ENCODE measurements at places on chromosomes 13 and 19.

GRCh38 chr19:408902-409515 is at the start of gene C2CD4C:
C2CD4C (minus strand) TSS chr19:409147; CDS start chr19:408361, 786 bp downstream.
- DNase-seq, result no peak

DNA sequence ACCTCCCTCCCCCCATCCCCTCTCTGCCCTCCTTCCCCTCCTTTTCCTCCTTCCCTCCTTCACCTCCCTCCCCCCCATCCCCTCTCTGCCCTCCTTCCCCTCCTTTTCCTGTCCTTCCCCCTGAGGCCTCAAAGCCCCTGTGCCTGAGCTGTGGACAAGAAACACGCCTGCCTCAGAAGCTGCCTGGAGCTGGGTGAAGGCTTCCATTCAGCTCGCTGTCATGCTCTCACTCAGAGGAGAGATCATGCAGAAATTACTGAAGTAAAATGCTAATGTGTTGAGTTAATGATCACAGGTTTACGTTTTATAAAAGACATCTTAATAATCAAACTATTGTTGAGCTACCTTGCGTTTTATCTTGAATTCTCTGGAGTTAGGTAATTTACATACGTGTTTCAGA is 114.5 kb downstream of the ATP11A start:
- DNase-seq, result no peak

- no peak for DNase-seq
Measured at GRCh38 chr19:50482916-50483315, 6.3 kb upstream of the GARIN5A start.

DNA sequence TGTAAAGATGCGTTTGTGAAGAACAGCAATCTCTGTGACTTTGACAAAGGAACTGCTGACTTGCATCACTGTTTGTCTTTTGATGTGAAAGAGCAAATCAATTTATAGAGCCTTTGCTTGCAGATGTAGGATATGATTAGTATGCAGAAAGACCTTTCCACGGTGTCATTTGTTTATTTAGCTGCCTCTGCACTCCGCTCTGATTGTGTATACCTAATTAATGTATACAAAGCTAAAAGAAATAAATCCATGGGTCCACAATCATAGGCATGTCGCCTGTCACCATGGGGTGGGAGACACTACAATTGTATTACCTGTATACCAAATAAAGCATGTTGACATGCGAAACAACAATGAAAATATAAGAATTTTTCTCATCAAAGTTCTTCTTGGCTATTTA is 410.7 kb downstream of the MZT1 start:
- DNase-seq, result no peak

DNA sequence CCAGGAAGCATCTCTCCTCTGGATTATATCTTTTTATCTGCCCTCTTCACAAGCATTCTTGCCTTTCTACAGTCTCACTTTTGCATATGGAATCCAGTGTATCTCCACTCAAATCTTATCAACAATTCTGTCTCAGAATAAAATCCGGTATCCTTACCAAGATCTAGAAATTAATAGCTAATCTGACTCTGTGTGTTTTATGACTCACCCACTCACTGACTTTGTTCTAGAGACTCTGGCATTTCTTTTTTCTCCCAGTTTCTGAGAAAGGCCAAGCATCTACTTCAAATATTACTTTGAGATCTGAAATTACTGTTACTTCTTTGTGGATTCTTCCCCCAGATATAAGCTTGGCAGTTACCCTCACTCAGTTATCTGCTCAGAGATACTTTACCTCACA is 913.5 kb upstream of the ATXN8OS start:
- DNase-seq, result no peak

- DNase-seq, result no peak
Measured at GRCh38 chr13:26629260-26629825, 71.9 kb downstream of the WASF3 start.

DNA sequence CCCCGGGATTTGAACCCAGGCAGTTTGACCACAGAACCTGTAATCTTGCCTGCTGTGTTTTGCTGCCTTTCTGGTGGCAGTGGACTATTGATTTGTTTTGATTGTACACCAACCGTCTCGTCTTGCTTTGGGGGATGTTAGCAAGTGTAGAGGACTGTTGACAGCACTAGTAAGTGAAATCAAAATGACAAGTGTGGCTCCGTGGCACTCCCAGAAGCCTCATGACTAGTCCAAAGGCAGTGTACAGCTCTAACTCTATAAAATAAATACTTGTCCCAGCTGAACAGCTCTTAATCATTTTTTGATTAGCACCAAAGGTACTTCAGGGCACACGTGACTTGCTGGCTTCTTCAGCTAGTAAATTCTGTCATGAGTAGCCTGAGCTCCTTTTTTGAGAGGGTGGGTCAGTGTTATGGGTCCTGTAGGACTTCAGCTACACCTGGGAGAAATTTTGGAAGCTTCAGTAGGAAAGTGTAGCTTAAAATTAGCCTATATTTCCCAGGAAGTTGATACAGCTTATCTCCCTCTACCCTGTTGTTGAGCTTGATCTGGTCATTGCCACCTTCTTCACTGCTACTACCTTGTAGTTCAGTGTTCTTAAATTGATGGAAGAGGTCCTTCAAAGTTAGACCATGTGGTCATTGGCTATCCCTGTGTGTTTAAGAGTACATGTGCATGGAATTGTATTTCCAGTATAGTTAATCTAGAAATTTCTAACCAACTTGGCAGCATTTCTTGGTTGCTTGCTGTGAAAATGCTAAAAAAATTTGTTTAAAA is 15.1 kb downstream of the TM9SF2 start:
- DNase-seq, result no peak

DNA sequence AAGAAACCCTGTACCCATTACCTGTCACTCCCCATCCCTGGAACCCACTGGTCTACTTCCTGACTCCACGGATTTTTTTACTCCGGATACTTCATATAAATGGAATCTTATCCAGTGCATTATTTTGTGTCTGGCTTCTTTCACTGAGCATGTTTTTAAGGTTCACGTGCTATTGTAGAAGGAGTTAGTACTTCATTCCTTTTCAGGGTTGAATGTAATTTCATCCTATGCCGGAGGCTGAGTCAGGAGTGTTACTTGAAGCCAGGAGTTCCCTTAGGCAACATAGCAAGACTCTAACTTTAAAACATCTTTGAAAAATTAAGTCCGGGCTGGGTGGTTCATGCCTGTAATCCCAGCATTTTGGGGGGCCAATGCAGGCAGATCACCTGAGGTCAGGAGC is 17.9 kb upstream of the ELAVL1 start:
- no peak for DNase-seq

DNA sequence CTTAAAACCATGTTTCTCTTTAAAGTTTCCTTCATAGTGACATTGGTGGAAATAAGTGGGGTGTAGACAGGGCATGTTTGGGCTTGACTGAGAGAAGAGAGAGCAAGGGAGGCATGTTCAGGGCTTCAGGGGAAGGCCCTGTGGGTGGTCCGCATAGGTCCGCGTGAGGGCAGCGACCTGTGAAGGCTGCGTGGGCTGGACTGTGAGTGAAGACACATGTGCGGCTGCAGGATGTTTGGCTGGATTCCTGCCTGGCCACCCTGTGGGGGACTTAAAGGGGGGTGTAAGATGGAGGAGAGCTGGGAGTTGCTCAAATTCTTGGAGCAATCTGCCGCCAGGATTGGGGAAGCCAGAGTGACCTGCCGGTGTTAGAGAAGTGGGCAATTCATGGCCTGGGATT is 23.8 kb upstream of the KLF12 start:
- DNase-seq, result no peak

DNA sequence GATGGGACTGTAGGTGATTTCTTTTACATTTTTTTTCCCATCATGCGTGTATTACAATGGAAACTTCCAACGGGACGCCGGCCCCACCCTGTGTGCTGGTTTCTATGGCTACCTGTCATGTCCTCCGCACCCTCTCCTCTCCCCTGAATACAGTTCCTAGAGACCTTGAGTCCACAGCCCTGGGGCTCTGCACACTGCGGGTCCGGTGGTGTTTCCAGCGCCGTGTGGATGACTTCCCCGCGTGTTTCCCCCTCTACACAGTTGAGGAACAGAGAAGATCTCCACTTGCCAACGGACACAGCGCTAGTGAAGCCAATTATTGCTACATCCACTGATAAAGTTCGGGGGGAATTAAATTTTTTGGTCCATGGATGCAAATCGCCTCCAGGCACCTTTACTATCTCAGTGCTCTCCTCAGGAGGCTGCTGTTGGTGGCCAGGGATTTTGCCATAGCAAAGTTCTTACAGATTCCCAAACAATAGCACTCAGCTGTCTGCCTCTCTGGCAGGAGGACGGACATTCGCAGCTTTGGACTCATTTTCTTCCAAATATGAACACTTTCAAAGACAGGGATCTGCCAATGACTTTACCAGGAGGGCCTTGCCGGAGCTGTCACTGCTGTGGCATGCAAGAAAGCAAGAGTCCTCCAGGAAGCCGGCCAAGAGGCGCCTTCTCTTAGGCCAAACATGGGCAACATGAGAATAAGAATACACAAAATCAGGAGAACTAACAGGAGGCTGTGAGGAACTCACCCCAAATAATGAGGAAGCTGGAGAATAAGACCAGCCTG is 39.3 kb upstream of the GAS6 start:
- peak; percentile 73 for DNase-seq

- DNase-seq, result peak; percentile 97
Measured at GRCh38 chr13:37446503-37446902, 152.1 kb downstream of the POSTN start.

- DNase-seq, result no peak
Measured at GRCh38 chr19:48461651-48461981, 6.2 kb downstream of the KCNJ14 start.

DNA sequence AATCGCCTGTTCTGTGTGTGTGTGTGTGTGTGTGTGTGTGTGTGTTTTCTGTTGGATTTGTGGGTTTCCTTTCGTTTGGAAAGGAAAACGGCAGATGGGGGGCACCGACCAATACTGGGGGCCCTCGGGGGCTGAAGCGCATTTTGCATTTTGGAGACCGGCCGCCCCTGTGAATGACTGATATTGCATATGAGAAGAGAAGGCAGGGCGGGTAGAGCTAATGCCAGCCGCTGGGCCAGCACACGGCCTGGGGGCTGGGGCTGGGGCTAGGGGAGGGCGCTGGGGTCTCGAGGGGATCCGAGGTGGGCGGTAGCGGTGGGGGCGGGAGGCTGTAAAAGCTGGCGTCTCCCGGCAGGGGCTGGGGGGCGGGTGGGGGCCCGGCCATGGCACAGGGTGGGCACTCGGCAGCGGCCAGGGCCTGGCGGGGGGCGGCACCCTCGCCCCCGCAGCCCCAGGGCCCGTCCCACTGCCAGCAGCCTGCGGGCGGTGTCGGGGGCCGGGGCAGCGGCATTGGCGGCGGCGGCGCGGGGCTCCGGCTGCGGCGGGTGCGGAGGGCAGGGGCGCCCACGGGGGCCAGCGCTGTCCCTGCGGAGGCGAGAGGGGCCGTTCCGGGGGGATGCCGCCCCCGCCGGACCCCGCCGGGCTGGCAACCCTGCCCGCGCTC is 11.2 kb downstream of the ANO8 start:
- no peak for DNase-seq

DNA sequence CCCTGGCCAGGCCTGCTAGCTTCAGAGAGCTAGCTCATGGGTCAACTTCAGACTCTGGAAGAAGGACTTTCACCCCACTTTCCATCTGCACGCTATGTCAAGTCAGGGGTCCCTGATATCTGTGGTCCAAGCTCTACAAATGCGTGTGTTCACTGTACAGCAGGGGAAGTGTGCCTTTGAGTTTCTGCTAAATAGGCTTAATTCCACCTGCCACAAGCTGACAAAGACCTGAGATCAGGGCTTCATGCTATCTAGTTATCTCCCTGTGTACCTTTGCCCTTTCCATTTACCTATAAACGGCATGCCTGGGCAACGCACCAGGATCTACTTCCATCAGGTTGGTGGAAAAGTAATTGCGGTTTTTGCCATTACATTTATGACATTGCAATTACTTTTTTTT is 10.7 kb upstream of the SULT2A1 start:
- DNase-seq, result no peak

DNA sequence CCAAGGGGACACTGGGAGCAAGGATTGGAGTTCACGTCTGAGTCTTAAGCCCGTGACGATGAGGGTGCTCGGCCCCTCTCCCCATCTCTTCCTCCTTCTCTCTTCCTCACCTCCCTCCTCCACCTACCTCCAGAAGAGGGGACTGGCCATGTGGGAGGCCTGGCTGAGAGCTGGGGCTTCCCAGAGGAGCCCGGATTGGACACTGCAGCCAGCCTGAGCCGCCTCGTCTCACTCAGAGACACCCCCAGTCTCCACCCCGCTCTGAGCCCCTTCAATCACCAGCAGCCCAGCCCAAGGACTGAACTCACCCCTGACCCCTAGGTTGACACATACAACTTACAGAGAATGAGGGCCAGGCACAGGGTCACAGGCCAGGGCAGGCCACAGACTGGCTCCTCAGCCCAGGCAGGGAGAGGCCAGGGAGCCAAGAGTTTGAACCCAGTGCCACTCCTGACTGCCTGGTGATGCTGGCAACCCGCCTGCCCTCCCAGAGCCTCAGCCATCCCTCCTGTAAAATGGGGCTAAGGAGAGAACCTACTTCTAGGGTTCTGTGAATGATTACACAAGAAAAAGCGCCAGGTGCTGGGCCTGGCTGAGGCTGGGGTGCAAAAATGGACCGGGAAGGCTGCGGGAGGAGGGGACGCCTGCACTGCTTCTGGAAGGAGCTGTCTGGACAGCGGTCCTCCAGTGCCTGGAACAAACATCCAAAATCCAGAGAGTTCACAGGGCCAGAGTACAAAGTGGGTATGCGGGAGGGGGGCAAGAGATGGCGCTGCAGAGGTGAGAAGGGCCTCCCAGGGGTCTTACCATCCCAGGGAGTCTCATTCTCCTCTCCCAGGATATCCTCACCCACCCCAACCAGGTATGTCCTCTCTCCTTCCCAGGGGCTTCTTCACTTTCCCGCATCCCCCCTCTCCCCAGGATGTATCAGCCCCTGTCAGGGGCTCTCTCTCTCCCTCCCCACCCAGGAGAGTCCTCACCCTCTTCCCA is 1.1 kb downstream of the CD79A start:
- DNase-seq, result no peak

- DNase-seq, result no peak
Measured at GRCh38 chr19:46842791-46843190, 7.9 kb downstream of the AP2S1 start.

- no peak for DNase-seq
Measured at GRCh38 chr19:7550987-7551761, 15.7 kb downstream of the PNPLA6 start.

DNA sequence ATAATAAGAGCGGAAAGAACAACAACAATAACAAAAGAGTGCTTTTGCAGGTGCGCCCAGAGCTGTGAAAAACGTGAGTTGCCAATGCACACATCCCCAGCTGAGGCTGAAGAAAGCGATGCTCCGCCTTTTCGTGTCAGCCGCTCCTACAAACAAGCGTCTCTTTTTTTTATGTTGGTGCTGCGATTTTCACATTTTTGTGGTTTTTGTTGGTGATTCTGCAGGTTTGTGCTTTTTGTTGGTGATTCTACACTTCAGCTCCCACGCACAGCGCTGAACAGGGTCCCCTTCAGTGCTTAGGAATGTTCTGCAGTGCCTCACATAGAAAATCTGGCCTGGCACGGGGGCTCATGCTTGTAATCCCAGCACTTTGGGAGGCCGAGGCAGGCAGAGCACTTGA is 7.3 kb upstream of the SBK3 start:
- DNase-seq, result peak; percentile 92

DNA sequence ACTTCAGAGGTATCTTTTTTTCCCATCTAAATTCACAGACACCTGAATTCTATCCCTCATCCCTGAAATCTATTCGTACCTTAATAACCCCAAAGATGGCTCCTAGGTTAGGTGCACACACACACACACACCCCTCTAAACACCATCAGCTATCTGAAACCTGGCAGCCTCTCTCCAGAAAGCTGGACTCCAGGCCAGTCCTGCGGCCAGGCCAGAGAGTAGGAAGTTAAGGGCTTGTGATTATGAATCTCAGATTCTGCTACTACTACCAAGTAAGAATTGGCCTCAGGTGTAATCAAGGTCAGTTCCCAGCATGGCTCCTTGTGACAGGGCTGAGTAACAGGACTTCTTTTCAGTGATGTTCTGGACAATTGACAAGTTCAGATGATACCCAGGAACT is 244.2 kb upstream of the SERP2 start:
- DNase-seq, result no peak

All from AG04449 (cell line).